ENCODE measurements at places on chromosomes 6 and 20.

GRCh38 chr20:10314198-10314597, 95.6 kb downstream of the SNAP25 start:
- no peak for DNase-seq

DNA sequence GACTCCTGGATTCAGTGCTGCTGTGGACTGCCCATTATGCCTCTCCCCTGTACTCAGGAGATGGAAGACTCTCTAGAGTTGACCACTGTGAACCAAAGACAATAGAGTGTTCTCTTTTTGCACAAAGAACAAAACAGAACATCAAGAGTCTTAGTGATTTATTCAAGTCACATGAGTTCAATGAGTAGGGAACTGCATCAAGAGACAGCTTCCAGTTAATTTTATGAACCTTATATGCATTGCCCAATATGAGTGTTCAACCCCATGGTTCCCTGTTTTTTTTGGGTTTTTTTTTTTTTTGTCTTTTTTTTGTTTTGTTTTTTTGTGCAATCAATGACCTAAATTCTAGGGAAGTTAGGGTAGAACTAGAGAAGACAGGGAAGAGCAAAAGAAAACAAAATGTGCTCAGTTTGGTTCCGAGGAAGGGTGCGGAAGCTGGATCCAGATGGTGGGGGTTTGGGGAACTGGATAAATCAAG, 224.3 kb downstream of the MAFB start:
- no peak for DNase-seq

- DNase-seq, result no peak
Measured at GRCh38 chr6:91659891-91660290, 1073.0 kb upstream of the MAP3K7 start.

DNA sequence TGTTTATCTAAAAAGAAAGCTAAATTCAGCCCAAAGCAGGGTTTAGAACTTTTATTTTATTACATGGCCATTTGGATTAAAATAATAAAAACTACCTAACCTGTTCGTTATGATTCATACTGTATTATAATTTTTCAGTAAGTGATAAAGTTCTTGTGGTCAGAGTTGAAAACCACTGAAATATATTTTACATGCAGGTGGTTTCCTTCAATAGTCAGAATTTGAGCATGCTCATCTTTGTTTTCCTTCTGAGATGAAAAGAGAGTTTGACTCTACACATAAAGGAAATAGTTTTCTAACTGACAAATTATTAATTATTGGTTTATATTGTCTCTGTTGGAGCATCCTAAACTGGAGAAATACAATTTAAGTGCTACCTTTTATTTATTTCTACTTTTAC, 114.0 kb upstream of the FKBP1C start:
- no peak for DNase-seq

DNA sequence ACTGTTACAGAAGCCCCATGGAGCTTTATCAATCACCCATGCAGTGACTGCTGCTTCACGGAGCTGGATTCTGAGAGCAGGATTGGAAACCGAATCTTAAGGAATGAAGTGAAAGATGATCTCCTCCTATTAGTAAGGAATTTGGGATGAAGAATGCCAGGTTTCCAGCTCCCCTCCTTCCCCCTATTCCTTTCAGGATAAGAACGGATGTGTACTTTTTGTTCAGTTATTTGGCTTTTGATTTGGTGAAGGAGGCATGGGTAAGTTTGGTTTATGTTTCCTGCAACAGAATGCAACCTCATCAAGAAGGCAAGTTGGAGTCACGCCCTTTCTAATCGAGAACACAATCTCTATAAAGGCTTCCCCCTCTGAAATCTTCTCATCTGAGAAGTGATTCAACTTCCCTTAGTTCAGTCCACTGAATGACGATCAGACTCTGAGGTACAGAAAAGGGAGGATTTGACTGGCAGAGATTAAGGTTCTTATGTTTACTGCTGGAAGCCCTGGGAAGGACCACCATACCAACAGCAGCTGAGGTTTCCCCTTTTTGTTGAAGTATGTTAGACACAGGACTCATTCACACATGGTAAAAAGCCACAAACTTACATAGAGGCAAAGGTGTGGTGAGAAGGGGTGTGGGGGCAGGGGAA, 5.5 kb downstream of the ELMO2 start:
- peak; percentile 14 for DNase-seq

GRCh38 chr6:168088161-168089053, 9.4 kb upstream of the FRMD1 start:
- peak; percentile 97 for DNase-seq

GRCh38 chr20:51566594-51566993, 24.1 kb upstream of the NFATC2 start:
- DNase-seq, result no peak

DNA sequence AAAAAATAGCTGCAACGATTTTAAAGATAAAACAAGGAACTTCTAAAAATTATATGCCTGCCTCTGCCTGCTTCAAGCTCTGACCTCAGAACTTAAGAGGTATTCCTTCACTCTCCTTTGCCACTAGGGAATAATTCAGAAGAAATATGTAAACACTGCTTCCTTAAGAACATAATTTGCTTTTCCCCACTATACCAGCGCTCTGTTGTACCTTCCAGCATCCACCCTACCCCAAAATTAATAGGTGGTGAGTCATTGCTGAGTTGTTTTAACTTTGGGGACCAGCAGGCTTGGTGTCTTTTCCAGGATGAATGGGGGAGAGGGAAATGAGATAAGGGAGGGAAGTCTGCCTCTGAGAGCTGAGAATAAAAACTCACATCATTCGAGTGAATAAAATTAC, 107.7 kb upstream of the ATXN1 start:
- no peak for DNase-seq

DNA sequence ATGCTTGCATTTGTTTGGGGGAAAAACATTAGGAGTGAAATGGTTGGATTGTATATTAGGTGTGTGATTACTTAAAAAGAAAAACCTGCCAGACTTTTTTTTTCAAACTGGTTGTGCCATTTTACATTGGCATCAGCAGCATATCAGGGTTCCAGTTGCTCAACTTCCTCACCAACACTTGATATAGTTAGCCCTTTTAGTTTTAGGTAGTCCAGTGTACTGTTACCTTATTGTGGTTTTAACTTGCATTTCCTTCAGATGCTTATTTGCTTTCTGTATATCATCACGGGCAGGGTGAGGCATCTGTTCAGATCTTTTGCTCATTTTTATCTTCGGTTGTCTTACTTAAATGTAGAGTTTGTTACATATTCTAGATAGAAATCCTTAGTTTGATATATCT, 5.2 kb downstream of the XRN2 start:
- no peak for DNase-seq

GRCh38 chr6:91082311-91082832, 495.5 kb upstream of the MAP3K7 start:
- DNase-seq, result peak; percentile 35

DNA sequence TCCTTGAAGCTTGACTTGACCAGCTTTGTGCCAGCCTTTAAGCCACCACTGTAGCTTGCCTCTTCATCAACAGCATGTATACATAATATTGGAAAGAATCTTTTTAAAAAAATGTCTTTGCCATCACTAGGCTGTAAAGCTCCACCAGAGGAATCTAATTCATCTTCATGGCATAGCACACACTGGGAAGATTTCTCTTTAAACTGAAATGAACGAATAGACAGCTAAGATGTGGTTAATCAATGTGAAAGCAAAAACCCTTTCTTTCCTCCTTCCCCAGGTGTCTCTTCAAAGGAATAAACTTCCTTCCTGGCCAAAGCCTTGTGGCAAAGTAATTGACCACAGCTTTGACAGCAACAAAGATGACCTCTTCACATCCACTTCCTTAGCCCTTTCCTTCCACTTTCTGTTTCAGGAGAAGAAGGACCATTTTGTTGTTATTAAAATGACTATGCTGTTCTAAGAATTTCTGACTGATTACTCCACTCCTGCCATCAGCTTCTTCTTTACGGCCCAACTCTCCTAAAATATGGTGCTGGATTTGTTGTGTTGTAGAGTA, 428.7 kb upstream of the SOX4 start:
- DNase-seq, result no peak

DNA sequence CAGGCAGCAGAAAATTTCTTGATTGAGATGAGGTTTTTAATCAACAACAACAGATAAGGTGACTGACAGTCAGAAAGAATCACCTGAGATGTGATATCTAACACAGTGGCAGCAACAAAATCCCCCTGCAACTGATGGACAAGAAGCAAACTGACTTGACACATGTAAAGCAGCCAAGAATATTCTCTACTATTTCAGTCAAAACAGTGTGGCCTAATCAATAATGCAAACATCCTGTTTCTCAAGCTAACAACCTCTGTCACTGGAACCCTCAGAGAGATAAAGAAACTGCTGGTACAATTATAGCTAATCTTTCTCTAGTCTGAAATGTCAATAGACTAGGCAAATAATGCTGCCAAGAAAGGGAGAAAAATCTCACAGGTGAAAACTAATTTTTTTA, 4.6 kb upstream of the CGA start:
- DNase-seq, result no peak

- DNase-seq, result no peak
Measured at GRCh38 chr6:143037470-143037869, 23.2 kb upstream of the AIG1 start.

DNA sequence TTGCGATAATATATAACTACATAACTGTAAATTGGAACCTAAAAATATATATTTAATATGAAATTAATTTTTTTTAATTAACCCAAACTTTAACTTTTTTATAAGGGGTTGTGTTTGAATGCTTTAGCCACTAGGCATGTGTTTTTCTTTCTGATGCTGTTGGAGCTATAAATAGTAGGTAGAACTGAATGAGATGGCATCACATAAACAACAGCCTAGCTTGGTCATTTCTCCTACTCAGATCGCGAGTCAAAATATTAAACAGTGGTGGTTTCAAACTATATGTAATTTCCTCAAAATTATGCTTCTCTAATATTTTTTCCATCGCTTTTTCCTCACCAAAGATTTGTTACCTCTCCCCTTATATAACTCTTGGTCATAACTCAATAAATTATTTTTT, 243.2 kb downstream of the ARID1B start:
- no peak for DNase-seq

DNA sequence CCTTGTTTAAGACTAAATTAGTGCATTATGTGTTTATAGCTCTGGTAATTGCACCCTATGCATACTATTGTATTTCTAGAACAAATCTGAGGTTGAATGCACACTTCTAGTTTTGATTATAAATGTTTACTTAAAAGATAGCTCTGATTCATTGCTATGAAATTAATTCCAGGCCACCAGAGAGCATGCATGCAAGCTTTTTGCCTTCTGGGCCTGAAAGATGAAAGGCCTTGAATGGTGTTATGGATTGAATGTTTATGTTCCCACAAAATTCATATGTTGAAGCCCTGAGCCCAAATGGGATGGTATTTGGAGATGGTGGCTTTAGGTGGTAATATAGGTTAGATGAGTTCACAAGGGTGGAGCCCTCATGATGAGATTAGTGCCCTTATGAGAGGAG, 695.0 kb upstream of the MAP3K7 start:
- no peak for DNase-seq

DNA sequence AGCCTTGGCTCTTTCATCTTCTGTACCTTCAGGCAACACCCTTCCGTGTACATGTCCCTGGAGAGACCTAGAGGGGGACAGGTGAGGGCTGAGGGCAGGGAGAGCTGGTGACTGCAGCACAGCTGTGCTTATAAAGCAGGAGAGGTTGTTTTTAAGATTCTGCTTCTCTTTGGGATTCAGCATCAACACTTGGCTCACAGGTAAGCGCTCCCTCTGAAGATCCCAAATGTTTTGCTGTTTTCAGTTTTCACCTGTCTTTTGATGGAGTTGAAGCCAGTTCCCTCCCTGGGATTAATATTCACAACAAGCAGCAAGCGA, 19.4 kb upstream of the TRAF3IP2 start:
- DNase-seq, result no peak

DNA sequence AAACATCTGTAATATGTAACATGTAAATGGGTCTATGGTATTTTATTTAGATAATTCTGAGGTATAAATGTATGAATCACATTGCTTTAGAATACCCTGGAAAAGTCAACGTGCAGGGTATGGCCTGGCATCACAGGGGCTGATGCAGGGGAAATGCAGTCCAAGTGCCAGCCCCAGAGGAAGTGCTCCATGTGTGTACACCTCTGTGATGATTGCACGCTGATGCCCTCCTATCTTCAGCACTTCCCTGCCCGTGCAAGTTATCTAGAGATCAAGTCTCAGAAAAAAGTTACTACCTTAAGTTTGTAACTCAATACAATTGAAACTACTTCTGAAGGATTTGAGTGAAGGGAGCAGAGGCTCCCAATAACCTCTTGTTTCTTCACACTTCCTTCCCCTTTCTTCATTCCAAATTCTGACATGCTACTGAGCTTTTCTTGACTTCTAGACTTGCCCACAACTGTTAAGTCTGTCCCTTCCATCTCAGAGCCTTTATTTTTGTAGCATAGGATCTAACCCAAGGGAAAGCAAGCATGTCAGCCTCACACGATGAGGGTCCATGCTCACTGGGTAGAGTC, 2.2 kb downstream of the SMLR1 start:
- no peak for DNase-seq

GRCh38 chr6:126804332-126805064, 314.0 kb upstream of the RSPO3 start:
- DNase-seq, result peak; percentile 7

DNA sequence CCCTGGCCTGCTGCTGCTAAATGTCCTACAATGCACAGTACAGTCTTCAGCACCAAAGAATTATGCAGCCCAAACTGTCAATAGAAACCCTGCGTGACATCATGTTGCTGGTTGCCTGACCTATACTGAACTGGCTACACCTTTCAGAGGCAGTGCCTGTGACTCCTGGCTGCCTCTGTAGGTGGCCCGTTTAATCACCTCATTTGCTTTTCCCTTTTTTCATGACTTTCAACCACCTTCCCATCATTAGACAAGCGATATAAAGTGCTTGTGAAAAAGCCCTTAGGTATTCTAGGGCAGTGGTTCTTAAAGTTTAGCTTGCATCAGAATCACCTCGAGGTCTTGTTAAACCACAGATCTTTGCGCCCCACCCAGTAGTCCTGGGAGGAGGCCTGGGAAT, 33.0 kb upstream of the RIPOR2 start:
- no peak for DNase-seq

GRCh38 chr6:126123226-126123625, 136.9 kb downstream of the TRMT11 start:
- DNase-seq, result peak; percentile 43

DNA sequence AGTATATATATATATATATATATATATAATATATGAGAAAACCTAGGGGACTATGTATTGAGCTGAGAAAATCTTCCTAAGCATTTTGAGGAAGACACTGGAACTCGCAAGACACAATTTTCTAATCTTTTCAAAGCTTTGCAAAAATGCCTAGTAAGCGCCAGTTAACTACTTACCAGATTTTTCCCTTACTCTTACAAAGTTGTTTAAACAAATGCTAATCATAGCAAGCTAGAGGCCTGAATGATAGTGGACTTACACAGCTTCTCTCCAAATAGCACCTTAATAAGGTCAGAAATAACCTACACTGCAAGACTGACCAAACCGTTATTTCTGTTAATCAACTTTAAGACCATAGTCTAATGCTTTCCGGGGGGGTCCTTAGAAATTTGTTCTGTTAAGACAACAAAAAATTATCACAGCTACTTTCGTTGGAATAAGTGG, 56.1 kb upstream of the HFE start:
- no peak for DNase-seq

DNA sequence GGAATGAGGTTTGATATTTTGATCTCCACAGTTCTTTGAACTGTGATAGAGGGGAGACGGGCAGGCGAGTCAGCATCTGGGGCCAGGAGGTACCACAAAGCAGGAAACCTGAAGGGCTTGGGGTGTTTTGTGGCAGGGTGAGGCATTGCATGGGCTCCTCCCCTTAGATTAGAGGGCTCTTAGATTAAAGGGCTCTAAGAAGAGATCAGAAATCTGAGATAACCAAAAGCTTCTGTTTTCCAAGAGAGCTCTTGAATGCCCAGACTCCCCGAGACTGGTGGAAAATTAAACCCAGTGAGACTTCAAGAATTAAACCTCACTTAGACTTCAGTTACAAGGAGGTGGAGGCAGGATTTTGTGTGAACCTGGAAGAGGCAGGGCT, 2.4 kb upstream of the GPX5 start:
- DNase-seq, result peak; percentile 20

Measured in ELF-1 (cell line).